ENCODE measurements at places on chromosomes 11 and 22.

DNA sequence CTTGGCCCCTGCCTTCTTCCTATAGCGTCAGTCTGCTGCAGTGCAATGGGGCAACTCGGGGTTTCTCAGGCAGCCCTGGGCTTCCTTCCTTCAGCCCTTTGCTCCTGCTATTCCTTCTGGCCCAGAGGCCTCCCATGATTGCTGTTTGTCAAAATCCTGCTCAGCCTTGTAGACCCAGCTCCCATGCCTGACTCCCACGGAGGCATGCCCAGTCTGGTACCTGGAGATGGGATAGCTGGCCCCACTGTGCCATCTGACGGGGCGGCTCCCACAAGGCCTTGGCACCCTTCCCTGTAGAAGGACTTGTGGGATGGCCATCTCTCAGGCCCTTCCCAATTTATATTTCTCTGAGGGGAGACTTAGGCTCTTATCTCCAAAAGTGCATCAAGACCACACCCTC lies 590 bp upstream of the CD6 start:
- DNase-seq, result no peak

GRCh38 chr11:131615611-131616010 lies 245.2 kb downstream of the NTM start:
- DNase-seq, result no peak

DNA sequence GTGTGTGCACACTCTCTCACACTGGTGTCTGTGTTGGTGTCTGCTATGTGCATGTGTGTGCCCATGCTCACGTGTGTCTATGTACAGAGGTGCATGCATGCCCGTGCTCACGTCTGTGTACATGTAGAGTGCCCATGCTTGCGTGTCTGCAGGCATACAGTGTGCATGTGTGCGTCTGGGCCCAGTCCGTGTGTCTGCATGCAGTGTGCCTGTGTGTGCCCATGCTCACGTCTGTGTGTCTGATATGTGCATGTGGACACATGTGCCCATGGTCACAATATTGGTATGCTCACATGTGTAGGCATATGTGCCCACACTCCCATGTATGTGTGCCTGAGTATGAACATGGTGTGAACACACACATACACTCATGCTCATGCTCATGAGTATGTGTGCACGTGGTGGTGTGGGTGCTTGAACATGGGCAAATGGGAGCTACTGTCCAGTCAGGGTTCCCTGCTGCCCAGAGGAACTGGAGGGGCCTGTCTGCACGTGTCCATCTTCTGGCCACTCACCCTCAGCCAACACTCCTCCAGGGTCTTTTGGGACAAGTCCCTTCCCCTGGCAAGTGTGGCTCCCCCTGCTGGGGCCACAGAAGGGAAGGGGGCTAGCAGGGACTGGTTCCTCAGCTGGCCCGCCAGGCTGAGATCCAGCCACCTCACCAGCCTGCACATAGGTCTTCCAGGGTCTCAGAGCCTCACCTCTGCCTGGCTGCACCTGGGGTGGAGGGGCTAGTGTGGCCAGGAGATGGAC lies 7.3 kb upstream of the TBX1 start:
- no peak for DNase-seq

- peak; percentile 34 for DNase-seq
Observed at GRCh38 chr22:32723643-32724042, 77.9 kb upstream of the TIMP3 start.

- DNase-seq, result no peak
Observed at GRCh38 chr11:104043142-104043541, 6.7 kb downstream of the DDI1 start.

GRCh38 chr11:75561426-75562047 lies 516 bp upstream of the SERPINH1 start:
- no peak for DNase-seq

DNA sequence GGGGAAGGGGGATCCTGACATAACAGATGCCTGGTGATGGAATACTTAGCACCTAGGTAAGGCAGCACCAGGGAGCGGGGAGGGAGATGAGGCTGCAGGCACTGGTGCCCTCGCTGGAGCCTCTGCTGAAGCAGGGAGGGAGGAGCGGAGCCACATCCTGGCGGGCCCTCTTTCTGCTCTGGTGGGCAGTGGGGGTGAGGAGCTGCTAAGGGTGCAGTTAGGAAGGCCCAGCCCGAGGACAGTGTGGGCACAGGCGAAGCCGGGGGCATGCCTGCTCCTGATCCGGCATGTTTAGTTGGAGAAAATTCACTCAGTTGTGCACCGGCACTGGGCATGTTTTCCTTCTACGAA lies 83.9 kb downstream of the MED15 start:
- no peak for DNase-seq

DNA sequence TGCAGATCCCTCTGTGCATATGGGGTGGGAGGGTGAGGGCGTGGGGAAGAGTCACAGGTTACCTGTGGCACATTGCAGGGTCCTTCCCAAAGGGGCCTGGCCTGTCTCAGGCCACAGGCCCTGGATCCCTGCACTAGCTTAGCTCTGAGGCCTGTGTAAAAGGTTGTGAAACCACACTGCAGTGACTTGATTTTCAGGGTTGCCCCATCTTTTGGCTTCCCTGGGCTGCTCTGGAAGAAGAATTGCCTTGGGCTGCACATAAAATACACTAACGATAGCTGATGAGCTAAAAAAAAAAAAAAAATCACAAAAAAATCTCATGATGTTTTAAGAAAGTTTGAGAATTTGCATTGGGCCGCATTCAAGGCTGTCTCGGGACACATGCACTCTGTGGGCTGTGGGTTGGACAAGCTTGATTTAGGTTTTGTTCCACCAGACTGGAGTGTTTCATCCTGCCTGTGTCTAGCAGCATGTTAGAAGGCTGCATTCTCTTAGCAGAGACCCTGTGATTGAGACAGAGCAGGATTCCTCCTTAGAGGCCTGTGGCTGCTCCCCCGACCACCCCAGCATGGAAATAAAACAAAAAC lies 35.9 kb upstream of the TREH start:
- no peak for DNase-seq

- no peak for DNase-seq
Observed at GRCh38 chr11:76292583-76293188, 86.4 kb upstream of the WNT11 start.

GRCh38 chr11:47980088-47980906 lies at the start of gene PTPRJ:
TSS of gene PTPRJ (plus strand) at chr11:47980559. CDS start at chr11:47980913, 354 bp downstream.
- peak; percentile 74 for DNase-seq

- no peak for DNase-seq
Observed at GRCh38 chr11:64192434-64192833, 6.5 kb downstream of the STIP1 start.

GRCh38 chr11:92765082-92765840 lies 204.2 kb upstream of the MTNR1B start:
- no peak for DNase-seq

- DNase-seq, result no peak
Observed at GRCh38 chr11:130129922-130130321, 29.7 kb upstream of the ST14 start.

- DNase-seq, result no peak
Observed at GRCh38 chr22:22894740-22895731, 7.4 kb downstream of the IGLL5 start.

DNA sequence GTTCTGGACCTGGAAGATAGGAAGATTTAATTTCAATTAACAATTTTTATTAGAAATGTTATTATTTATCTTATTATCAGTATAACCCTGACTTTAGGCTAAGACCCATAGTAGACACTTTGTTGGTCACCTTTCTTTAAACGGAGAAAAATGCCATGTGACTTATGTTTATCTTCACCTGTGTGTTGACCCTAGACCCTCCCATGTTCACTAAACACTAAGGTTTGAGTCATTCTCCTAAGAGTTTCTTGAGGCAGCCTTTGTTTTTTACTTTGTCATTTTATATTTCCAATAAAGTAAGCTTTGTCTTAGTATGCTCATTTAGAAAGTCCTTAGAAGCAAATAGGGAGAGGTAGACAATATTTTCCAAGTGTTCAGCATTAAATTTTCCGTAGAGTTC lies 771.7 kb downstream of the METTL15 start:
- DNase-seq, result no peak

DNA sequence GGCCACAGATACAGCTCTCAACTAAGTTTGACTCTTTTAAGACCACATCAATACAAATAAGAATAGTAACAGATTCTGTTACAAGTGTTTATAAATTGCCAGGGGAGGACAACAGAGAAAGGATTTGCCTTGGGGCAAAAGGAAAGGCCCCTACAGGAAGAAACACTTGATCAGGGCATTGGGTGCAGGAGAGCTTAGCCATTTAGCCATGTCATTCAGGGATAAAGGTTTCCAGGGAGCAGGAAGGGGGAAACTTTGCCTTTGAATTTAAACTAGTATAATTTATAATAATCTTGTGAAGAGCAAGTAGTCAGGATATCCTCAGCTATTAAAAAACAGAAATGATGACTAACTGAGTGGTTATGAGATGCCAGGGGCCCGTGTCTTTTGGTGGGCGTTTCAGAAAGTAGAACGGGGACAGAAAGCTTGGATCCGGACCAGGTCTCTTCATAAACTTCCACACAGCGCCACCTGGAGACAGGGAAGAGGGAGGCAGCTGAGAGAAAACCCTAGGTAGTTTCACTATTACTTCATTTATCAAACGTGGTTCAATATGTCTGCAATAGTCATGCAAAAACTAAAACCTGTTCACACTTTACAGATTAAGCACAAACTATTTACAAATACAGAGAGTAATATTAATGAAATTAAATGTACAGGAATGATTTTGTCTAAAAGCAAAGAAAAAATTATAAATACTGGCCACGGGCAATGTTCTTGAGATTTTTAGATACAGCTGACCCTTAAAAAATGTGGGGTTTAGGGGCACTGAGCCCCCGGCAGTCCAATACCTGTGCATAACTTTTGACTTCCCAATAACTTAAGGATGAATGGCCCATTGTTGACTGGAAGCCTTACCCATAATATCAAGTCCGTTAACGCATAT lies 11.0 kb upstream of the SLC5A4 start:
- peak; percentile 69 for DNase-seq

DNA sequence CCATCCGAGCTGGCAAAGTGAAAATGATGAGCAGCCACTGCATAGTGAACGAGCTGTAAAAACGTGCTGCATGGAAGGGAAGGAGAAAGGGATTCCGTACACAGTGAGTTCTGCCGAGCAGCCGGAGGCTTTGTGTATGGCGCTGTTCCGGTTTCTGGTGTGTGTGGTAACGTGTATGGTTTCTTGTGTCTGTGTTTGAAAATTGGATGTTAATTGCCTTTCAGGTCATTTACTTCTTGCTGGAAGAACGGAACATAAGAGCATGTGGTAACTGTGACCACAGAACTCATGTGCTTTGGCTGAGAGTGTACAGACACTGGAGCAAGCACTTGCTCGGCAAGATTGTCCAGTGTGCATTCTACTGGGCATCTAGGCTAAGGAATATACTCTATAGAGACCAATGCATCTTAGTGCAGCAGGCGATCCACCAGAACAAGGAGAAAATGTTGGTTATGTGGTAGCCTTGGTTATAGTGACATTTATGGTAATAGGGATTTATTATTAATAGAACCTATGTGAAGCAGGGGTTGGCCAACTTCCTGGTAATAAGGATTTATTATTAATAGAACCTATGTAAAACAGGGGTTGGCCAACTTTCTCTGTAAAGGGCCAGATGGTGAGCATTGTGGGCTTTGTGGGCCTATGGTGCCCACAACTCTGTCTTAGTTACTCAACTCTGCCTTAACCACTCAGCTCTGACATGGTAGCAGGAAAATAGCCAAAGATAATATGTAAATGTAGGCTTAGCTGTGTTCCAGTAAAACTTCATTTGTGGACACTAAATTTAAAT lies 49.2 kb downstream of the GRAMD1B start:
- peak; percentile 20 for DNase-seq

DNA sequence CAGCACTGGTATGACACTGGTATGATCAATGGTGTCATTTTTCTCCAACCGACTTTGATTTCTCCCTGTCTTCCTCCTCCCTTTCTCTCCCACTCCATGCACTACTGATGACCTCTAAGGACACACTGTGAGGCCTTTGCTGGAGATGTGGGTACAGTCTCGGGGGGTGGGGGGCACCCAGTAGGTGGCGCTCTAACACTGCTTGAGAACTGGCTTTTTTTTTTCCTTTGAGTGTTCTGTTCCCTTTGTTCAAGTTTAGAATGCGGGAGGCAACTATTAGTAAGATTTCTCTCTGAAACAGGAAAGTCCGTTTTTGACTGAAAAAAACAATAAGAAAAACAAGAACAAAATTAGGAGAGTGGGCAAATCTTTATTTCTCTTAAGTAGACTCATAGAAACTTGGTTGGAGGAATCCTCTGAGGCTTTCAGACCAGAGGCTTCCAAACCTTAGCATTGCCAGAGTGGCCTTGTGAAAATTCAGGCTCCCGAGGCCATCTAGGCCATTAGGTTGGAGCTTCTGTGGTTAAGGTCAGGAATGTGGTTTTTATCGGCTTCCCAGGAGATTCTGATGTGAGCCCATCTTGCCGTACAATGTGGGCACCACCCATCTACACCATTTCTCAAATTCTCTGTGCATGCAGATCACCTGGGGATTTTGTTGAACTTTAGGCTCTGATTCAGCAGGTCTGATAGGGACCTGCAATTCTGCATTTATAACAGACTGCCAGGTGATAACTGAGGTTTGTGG lies 43.2 kb downstream of the PANX1 start:
- peak; percentile 16 for DNase-seq

DNA sequence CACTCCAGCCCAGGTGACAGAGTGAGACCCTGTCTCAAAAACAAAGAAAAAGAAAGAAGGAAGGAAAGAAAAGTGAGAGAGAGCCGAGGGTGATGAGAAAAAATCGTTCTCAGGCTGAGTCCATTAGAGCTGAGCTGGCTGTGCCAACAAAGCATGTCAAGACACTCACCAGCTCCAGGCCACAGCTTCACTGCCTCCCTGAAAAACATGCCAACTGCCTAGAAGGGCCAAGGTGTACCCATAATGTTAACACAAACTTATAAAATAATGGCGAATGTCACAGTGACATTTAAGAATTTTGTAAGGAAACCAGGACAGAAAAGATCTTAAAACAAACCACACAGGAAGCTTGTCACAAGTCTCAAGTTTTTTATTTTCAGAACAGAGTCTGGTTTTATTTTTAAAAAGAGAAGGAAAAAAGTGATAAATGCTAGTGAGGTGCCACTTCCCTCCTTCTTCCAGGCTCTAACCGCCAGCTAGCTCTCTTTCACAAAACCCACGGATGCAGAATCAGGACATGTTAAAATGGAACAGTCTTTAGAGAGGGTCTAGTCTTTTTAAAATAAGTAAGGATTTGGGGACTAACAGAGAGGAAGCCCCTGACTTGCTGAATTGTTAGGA lies 5.1 kb downstream of the TMEM121B start:
- DNase-seq, result no peak
